Bronchial epithelial cell (primary cell): ENCODE measurements at places on chromosomes 5 and 9.

GRCh38 chr5:180331647-180331950 lies 21.5 kb downstream of the GFPT2 start:
- DNase-seq, result no peak

GRCh38 chr5:177105691-177106476 lies 19.2 kb downstream of the FGFR4 start:
- DNase-seq, result no peak

DNA sequence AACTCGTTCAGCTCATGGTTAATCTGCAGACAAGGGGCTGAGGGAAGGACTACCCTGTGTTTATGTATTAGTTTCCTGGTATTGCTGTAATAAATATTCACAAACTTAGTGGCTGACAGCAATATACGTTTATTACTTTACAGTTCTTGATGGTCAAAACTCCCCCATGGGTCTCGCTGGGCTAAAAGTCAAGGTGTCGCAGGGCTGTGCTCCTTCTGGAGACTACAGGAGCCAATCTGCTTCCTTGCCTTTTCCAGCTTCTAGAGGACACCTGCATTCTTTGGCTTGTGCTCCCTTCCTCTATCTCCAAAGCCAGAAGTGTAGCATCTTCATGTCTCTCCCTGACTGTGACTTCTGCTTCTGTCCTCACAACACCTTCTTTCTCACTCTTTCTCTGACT lies 653.8 kb upstream of the RIOK2 start:
- no peak for DNase-seq

- DNase-seq, result no peak
Measured at GRCh38 chr9:134917431-134918373, at the start of gene FCN1. TSS of gene FCN1 (minus strand) at chr9:134917912. CDS start at chr9:134917871, 41 bp downstream.

DNA sequence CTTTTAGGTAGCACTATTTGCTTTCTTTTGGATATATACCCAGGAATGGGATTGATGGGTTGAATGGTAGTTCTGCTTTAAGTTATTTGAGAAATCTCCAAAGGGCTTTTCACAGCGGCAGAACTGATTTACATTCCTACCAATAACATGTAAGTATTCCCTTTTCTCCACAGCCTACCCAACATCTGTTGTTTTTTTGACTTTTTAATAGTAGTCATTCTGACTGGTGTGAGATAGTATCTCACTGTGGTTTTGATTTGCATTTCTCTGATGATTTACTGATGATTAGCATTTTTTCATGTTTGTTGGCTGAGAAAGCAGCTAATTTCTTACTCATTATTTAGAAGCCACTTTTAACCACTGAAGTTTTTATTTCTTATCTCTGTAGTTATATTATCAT lies 221.1 kb upstream of the ACTBL2 start:
- peak; percentile 34 for DNase-seq

GRCh38 chr5:110478895-110479294 lies 247.6 kb downstream of the TMEM232 start:
- DNase-seq, result peak; percentile 44

DNA sequence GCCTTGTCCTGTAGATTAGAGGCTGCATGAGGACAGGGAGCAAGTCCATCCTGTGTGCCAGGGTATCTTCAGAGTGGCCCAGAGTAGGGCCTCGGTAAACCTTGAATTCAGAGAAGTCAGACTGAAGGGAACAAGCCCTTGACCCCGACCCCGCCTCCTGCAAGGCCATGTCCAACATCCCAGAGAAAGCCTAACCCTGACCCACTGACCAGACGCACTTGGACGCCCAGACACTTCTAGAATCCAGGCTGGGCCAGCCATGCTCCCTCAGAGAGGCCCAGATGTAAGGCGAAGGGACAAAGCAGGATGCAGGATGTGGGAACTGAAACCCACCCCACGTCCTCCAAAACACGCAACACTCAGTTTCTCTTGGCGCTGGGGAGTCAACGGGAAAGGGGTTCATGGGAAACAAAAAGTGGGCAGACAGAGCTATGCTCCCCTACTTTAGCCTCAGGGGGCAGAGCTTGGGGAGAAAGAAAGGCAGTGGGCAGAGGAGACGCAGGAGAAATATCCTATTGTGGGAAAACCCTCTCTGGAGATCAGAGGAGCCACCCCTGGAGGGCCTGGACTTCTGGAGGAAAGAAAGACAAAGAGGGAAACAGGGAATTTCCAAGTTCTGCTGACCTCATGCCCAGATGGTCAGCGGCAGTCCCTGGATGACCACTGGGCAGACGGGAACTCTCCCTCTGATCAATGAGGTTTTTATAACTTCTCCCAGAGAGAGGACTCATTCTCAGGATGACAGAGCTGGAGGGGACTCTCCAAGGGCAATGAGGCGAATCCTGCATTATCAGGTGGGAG lies 13.0 kb downstream of the TNIP1 start:
- no peak for DNase-seq

- no peak for DNase-seq
Measured at GRCh38 chr5:173324115-173325001, 3.9 kb downstream of the STC2 start.

- DNase-seq, result peak; percentile 61
Measured at GRCh38 chr5:96509721-96510350, 76.8 kb upstream of the PCSK1 start.

DNA sequence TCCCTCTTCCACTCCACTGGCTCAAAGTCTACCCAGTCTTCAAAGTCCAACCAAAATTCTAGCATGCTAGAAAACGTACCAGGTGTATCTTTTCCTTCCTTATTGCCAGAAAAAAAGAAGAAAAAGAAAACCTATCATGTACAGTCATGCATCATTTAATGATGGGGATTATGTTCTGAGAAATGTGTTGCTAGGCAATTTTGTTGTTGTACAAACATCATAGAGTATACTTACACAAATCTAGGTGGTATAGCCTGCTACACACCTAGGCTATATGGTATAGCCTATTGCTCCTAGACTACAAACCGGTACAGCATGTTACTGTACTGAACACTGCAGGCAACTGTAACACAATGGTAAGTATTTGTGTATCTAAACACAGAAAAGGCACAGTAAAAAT lies 104.8 kb downstream of the SREK1 start:
- peak; percentile 23 for DNase-seq

DNA sequence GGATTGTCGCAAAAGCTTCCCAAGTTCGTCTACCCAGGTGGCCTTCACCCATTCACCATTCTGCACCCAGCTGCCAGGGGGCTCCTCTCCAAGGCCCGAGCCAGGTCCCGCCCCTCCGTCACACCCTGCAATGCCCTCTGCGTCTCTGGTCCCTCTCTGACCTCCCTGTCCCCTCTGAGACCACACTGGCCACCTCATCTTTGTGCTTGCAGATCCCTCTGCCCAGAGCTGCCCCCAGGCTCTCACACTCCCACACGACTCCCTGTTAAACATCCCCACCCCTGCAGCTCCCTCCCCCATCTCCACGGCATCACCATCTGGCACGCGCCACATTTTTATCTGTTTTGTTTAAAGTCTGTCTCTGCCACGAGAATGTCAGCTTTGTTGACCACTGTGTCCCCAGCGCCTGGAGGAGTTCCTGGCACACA lies 243.6 kb downstream of the PBX3 start:
- DNase-seq, result no peak

DNA sequence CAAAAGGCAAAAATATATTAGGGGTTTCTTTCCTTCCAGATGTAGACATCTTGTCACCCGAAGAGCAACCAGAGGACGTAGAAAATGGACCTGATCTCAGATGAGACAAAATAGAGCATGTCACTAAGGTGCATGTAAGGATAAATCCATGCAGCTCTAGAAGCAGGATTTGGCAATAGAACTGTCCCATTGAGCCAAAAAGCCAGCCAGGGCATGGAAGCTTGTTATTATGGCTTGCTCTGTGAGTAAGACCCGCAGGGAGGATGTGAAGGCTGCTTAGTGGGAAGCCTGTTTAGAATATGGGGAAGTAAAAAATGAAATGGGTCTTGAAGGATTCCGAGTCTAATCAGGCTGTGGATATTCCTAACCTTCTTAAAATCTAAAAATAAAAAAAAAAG lies 165.6 kb upstream of the MPDZ start:
- no peak for DNase-seq

- peak; percentile 99 for DNase-seq
Measured at GRCh38 chr9:38008168-38009034, 60.6 kb downstream of the SHB start.

GRCh38 chr9:104009826-104010225 lies 84.3 kb upstream of the SMC2 start:
- peak; percentile 16 for DNase-seq

- no peak for DNase-seq
Measured at GRCh38 chr5:157024208-157024959, 34.5 kb downstream of the HAVCR1 start.

GRCh38 chr5:154485096-154485491 lies 7.1 kb upstream of the HAND1 start:
- DNase-seq, result no peak

DNA sequence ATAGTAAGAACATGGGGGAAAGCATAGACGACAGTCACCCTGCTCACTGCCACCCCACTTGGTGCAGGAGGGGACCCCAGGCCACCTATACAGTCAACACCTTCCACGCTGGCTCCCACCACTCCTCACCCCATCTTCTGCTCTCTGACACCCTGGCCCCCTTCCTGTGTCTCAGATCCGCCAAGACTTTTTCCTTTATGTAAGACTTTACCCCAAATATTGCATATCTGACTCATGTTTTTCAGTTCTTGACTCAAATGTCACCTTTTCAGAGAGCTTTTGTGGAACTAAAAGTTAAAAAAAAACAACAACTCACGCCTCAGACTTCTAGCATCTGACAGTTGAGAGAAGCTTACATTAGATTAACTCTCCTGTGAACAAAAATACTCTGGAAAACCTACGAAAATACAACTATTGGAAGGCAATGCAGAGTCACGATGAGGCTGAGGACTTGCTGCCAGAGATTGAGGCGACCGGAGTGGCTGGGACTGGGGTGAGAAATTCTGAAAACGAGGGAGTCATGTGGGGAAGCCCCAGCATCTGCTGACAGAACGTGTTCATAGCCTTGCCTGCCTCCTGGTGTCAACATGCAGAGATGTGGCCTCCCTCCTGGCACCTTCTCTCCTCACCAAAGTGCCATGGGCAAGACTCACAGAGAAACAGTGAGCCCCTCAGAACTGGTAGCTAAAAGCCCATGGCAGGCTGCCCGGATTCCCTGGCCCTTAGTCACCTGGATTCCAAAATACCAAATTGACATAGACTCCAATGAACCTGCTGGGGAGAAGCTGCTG lies 22.4 kb upstream of the FCN2 start:
- no peak for DNase-seq

DNA sequence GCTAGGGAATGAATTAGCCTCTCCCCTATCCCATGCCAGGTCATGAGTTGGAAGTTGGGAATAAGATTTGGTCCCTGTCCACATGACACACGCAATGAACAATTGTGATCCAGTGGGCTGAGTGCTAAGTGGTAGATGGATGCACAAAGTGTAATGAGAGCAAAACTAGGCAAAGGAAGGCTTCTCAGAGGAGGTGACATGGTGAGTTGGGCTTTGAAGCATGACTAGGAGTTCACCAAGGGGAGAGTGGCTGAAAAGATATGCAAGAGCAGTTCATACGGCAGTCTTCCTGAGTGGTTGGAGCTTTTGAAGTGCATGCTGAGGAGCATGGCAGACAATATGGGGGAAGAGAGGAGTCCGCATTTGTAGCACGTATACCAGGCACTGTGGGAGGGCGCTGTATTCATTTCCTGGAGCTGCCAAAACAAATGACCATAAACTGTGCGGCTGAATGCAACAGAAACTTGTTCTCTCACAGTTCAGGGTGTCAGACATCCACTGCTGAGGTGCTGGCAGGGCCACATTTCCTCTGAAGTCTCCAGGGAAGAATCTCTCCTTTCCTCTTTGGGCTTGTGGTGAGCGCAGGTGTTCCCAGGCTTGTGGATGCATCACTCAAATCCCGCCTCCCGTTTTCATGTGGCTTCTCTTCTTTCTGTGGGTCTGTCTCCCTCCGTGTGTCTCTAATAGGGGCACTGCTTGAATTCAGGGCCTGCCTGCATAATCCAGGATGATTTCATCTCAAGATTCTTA lies 49.5 kb downstream of the NSG2 start:
- no peak for DNase-seq

- no peak for DNase-seq
Measured at GRCh38 chr9:88183798-88184495, 45.7 kb upstream of the SPATA31C2 start.

DNA sequence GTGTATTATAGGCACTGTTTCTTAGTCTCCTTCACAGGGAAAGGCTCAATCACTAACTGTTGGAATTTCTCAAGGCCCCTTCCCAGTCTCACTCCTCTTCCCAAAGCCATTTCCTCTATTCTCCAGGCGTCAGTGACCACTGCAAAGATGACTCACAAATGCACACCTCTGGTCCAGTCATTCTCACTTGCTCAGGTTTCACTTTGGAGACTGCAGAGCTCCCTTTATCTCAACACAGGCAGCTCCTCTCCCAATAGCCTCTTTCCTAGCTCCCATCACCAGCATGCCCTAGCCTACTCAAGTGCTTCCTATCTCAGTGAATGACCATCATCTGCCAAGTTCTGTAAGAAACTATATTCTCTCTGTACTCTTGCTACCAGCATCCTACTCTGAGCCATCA lies 323.6 kb downstream of the NTRK2 start:
- DNase-seq, result peak; percentile 90

DNA sequence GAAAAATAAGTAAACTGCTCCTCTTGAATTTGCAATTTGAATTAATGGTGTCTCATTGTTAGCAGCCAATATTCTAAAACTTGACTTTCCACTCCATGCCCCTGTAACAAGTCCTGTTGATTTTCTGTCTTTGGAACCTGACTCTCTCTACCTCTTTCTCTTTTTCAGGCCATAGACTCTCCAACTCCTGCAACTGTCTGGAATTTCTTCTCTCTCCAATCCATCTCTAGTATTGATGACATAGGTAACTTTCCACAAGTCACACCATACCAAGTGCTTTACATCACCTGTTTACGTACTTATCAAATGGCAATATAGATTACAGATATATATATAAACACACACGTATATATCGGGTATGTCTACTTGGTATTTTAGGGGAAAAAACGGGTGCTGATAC lies 923 bp downstream of the C5orf34 start:
- peak; percentile 8 for DNase-seq

- DNase-seq, result no peak
Measured at GRCh38 chr5:38148021-38148625, 110.2 kb upstream of the EGFLAM start.

DNA sequence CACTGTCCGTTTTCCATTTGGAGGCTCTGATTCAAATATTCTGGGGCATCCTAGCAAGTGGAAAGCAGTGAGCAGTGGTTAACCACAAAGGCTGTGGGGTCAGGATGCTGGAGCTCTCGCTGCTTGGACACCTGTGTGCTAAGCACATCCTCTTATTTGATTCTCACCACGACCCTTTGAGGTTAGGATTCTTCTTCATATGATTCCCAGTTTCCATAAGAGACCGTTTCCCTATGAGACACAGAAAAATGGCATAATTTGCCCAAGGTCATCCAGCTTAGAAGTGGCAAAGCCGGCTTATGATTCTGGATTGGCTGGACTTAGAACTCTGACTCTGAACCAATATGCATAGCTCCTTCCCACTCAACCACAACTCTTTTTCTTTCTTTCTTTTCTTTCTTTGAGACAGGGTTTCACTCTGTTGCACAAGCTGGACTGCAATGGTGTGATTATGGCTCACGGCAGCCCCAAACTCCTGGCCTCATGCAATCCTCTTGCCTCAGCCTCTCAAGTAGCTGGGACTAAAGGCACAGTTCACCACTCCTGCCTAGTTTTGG lies 207.7 kb downstream of the TTLL11 start:
- no peak for DNase-seq

- no peak for DNase-seq
Measured at GRCh38 chr5:164184158-164184557, 678.7 kb downstream of the MAT2B start.
